ENCODE measurements at places on chromosomes 1 and 21.

DNA sequence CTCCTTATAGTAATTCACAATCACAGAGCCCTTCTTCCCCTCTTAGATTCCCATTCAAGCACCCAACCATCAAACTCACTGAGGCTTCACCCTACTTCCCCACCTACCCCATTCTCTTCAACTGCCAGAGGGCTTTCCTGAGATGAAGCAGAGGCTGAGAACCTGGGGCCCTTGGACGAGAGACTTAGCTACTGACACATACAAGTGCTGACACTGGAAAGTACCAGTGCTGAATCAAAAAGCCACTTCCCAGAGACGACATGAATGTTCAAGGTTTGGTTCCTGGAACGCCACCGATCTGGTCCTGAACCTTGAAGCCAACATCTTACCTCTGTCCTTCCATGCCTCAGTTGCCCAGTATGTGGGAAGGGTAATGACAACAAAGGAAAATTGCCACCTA, 16.6 kb upstream of the RAP1A start:
- DNase-seq: no peak

GRCh38 chr1:5595531-5596170, 396.6 kb downstream of the NPHP4 start:
- no peak for DNase-seq

DNA sequence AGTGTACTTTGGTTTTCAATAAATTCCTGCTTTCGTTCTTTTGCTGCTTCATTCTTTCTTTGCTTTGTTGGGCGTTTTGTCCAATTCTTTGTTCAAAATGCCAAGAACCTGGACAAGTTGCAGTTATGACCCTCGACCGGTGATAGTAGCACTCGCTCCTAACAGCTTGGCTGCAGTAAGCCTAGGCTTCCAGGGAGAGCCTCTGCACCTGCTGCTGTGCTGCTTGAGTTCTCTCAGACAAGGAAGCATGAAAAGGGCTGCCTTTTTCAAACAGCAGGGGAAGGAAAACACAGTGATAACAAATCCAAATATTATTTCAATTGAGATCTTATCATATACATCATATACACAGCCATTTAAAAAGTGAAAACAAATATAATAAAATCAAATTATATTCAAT, 12.8 kb upstream of the RIPK4 start:
- no peak for DNase-seq

DNA sequence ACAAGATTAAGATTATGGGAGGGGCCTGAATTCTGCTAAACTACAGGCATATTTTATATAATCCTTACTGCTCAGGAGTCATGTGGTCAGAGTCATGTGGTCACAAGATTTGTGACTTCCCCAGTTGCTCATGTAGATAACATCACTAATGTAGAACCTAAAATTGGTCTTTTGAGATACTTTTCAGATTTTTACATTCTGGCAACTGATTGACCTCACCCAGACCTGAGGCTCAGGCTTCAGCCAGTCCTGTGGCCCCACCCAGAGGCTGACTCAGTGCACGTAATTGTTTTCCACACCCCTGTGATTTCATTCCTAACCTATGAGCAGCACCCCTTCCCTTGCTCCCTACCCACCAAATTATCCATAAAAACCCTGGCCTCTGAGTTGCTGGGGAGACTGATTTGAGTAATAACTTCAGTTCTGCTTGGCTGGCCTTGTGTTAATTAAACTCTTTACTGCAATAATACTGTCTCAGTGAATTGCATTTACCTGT, 41.7 kb upstream of the ZNF326 start:
- DNase-seq: peak; percentile 59

DNA sequence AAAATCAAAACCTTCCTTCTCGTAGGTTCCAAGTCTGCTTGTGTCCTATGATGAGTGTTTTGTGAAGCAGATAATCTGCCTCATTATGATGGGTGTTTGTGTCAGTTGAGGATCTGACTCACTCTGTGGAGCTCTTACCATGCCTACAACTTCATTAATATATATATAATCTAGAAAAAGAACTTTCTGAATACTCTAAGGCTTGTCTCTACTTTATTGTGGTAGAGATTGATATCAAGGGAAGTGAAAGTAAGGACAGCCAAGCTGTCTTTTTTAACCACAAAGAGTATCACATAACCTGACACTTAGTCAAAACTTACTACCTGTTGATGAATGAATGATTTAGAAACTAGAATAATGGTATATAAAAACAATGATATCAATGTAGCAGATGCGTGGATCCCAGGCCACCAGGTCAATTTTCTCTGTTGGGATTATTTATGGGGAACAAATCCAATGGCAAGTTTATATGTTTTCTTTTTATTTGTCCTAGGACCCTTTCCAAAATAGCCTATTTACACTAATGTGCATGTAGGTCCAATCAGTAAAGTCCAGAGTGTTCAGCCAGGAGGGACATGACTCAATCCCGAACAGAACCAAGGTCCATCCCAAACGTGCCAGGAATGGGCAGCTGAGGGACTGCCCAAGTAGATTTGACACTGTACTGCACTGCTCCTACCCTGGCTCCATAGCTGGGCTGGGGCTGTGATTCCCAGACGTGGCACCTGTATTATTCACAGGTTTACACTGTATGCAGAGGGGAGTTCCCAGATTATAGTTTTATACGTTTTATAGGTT, 182.3 kb upstream of the GREM2 start:
- DNase-seq: no peak

DNA sequence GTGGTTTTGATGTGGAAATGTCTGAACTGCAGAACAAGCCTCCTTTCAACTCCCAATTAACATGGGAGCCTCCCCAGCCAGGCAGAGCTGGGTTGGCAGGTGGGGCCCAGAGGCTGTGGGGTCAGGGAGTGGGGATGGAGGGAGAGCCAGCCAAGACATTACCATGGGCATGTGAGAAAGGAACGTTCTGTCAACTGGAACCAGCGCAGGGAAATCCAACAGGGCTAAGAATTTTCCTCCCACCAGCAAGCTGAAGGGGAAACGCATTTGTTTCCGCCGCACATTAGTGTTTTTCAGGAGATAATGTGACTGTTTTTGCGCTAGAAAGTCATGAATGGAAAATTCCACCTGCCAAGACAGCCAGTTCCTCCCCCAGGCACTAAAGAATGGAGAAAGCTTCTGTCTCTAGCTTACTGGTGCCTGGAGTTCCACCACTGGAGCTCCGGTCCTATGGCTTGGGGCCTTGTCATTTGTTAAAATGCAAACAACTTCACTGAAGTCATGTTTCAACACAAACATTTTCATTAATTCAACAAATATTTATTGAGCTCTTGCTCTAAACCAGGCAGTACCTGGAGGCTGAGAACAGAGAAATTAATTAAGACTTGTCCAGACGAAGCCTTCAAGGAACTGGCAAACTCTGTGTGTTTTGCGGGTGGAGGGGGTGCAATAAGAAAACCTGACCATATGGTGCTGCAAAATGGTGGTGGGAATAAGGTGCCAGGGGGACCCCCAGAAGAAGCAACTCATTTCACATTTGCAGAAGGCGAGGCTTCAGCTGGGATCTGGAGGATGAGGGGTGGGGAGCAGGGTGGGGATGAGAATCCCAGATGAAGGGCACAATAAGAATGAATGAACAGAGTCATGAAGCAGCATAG, 305.1 kb downstream of the MATN1 start:
- no peak for DNase-seq

DNA sequence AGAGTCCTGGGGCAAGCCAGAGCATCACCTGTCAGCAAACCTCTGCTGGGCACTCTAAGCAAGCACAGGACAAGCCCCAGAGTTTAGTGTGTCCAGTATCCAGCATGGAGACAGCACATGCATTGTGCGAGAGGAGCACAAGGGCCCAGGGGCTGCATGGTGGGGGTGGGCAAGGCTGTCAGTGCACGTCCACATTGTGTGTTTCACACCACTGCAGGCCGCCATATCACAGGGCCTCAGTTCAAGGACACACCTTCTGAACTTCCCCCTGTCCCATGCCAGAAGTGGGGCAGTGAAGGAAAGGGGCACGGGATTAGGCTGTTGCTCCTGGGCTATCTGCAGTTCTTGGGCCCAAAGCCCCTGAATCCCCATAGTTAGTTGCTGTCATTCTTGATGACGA, 782 bp upstream of the TSTD1 start:
- DNase-seq: no peak

GRCh38 chr1:101200513-101200912, 36.3 kb upstream of the S1PR1 start:
- no peak for DNase-seq

GRCh38 chr1:175191659-175192058, 917 bp downstream of the KIAA0040 start:
- peak; percentile 10 for DNase-seq

DNA sequence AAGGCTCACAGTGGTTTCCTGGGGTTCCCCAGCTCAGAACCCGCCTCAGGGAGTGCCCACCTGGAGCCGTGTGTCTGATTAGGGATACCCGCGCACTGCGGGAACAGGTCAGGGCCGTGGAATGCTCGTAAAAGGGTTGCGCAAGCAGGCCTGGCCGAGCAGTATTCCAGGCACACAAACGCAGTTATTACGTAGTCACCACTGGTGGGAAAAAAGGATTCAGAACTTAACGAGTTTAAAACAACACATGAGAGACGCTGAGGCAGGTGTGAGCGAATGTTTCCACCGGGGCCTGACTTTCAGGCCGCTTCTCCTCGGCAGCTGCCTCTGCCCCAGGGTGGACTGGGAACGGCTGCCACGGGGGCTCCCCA, 18.2 kb downstream of the PLCH2 start:
- DNase-seq: peak; percentile 17

GRCh38 chr1:80059940-80060339, 1053.4 kb upstream of the ADGRL4 start:
- peak; percentile 59 for DNase-seq

DNA sequence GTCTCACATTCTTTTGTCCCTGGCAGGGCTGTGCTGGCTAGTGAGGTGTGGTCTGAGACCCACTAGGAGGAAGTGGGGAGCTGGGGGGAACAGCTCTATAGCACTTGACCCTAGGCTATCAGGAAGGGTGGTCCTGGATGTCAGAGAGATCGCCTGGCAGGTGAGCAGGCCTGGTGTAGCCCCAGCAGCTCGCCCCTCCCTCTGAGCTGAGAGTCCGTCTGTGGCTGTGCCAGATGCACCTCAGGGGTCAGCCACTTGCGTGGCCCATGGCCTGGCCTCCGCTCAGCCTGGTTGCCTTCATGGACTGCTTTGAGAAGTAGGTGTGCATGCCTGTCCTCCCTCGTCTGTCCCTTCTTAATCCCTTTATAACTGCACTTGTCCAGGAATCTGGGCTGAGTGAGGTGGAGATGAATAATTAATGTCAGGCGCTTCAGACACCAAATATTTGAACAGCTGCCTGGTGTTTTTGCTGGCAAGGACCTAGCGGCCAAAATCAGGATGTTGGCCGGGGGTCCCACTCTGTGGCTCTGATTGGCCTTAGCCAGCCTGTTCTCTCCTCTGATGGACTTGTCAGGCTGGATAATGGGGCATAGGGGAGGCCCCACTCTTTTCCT, 30.5 kb downstream of the TMEM53 start:
- no peak for DNase-seq

GRCh38 chr21:35324372-35325220, 275.5 kb upstream of the RUNX1 start:
- DNase-seq: no peak

DNA sequence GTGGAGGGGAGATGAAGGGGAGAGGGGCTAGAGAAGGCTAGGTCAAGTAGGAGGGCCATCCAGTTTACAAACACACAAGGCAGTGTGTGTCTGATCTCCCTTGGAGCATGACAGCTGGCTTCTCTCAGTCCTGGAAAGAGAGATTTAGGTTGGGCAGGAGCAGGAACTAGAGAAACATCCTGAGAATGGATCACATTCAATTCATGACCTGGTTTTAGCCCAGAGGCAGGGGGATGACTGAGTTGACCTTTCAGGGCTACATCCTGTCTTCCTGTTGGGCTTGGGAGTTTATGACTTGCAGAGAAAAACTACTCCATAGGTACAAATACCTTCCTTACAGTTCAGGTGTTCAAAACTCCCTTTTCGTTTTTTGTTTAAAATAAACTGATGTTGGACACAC, 97.0 kb downstream of the IGSF21 start:
- no peak for DNase-seq

DNA sequence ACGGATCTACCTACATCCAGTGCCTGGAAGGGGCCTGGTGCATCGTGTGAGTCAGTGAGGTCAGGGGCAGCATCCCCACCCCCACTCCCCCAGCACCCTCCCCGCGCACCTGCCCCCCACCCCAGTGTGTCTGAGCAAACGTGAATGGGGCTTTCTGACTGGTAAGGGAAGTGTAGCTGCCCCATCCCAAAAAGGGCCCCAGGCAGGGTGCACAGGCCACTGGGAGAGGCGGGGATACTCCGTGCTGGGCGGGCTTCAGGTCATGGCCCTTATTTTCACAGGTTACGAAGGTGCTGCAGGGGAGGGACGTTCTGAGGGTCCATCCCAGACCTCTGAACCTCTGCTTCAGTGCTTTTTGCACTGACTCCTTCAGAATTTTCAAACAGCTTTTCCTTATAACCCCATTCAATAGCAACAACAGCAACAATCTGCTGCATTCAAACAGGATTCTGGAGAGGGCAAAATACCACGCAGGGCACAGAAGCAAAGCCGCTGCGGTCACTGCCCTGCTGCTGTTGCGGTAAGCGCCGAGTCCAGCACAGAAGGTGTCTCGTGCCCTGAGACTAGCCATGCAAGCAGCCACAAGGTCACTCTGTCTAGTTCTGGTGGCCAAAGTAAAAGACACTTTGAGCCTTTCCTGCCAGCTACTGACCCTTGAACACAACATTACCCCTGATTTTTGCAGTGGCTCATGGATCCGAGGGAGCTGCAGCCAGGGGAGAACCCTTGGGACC, 10.3 kb downstream of the TTC34 start:
- no peak for DNase-seq

- DNase-seq: no peak
Observed at GRCh38 chr21:35562876-35563275, 497.4 kb downstream of the SETD4 start.

DNA sequence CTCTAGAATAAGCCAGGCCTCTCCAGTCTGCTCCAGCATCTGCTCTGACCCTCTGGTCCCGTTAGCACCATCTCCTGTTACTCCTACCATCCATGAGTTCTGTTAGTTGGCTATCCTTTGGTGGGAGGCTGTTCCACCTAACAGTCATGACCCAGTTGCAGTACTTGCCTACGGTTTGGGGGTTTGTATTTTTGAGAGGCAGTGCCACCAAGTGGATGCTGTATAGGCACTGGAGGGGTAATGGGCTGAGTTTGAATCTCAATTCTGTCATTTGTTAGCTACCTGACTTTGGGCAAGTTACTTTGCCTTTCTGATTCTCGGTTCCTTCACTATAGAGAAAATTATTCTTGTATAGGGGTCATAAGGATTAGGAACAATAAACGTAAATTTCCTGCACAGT, 12.1 kb upstream of the C8B start:
- DNase-seq: no peak

DNA sequence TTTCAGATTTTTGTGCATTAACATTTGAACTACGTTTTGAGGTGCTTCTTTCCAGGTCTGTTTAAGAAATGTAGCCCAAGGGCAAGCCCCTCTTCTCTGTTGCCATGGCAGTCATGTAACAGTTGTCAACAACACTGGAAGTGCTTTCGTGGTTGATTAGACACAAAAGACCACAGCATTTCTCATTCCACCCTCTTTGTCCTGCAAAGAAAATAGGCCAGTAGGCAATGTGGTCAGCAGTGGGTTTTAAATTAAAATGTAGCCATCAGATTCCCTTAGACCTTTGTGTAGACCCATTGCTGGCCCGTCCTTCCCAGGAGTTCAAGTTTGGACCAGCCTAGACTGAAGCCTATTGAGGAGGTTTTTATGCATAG, 35.4 kb downstream of the VANGL1 start:
- peak; percentile 37 for DNase-seq

- no peak for DNase-seq
Observed at GRCh38 chr1:229379846-229380245, 37.0 kb upstream of the CCSAP start.
